ENCODE measurements at places on chromosomes 13 and 19. TPM values are rescaled to one million over a fixed set of nuclear protein-coding genes. Genes with fewer than 3 reads are reported as not detected.
A peak's percentile ranks its signal among the peaks of the same experiment; 100 is the strongest.

The PTH2 gene
- total RNA-seq = not detected

The KLK15 gene
- total RNA-seq = 4.0 TPM

The NAPSA gene
- 0.85 TPM for total RNA-seq

The SLC10A2 gene
- total RNA-seq = not detected

The CEACAM1 gene
- total RNA-seq = 35.8 TPM

GRCh38 chr19:4241824-4242430 is 5.0 kb upstream of the YJU2 start:
- H3K27ac ChIP-seq = no peak overlapping the region
- no peaks in the 10 kb centered on the region for H3K4me1 ChIP-seq
- DNase-seq = no peak
- H3K36me3 ChIP-seq = no peaks in the 10 kb centered on the region
- H3K4me3 ChIP-seq = no peak overlapping the region

- no peaks in the 10 kb centered on the region for H3K4me1 ChIP-seq
- peak overlapping the region; percentile 52 for H3K27ac ChIP-seq
- no peaks in the 10 kb centered on the region for H3K27me3 ChIP-seq
These were observed 65.3 kb downstream of the ABCC4 start for GRCh38 chr13:95235974-95236373.

DNA sequence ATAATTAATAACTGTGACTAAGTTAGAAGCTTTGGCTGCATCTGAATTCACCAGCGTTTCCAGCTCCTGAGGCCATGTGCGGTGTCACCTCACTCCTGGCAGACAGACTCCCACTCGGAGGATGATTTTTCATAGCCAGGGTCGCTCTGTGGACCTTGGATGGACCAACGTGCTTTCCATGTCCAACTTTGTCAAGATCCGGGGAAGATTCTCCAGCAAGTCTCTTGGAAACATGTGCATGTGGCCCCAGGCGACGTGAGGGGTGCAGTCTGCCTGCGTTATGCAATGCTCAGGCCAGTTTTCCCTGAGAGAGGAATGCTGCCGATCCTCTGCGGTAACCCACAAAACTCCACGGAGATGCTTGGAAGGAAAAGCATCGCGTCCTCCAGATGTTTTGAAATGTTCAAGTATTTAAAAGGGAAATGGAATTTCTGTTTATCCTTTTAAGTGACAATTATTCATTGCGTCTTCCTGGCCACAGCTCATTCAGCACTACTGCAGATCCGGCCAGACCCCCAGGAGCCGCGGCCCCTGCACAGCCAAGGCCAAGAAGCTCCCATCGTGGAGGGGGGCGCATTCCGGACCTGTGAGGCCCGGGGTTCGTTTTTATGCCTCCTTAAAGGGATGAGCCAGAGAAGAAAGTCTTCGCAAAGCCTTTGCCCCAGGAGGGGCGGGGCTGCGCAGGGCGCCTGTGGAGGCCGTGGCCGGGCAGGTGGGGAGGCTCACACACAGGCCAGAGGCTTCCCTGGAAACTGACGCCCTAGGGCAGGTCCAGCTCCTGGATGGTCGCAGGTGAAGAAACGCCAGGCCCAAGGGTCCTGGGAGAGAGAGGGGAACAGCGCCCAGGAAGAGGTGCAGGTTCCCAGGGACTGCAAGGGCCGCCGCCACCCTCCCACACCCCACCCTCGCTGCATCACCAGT is 46.0 kb downstream of the C13orf46 start:
- H3K4me3 ChIP-seq = no peak overlapping the region
- H3K27ac ChIP-seq = peak overlapping the region; percentile 47
- H3K4me1 ChIP-seq = no peaks in the 10 kb centered on the region
- DNase-seq = no peak

GRCh38 chr13:48906200-48906599 is 69.5 kb upstream of the FNDC3A start:
- H3K4me1 ChIP-seq = no peaks in the 10 kb centered on the region
- no peaks in the 10 kb centered on the region for H3K27me3 ChIP-seq
- H3K27ac ChIP-seq = no peak overlapping the region
- H3K4me3 ChIP-seq = no peak overlapping the region
- H3K36me3 ChIP-seq = no peaks in the 10 kb centered on the region

DNA sequence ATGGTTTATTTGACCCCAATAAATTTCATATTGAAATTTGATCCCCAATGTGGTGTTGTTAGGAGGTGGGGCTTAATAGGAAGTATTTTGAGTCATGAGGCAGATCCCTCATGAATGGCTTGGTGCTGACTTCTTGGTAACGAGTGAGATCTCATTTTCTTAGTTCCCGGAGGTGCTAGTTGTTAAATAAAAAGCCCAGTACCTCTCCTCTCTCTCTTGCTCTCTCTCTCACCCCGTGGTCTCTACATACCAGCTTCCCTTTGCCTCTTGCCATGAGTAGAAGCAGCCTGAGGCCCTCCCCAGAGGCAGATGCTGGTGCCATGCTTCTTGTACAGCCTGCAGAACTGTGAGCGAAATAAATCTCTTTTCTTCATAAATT is 39.4 kb upstream of the KATNAL1 start:
- H3K27ac ChIP-seq = no peak overlapping the region
- no peaks in the 10 kb centered on the region for H3K36me3 ChIP-seq
- H3K4me3 ChIP-seq = no peak overlapping the region
- H3K27me3 ChIP-seq = no peaks in the 10 kb centered on the region
- no peak for DNase-seq
- H3K4me1 ChIP-seq = peaks cover 7% of the 10 kb centered on the region

- no peaks in the 10 kb centered on the region for H3K36me3 ChIP-seq
- no peaks in the 10 kb centered on the region for H3K4me1 ChIP-seq
- no peak overlapping the region for H3K27ac ChIP-seq
- no peak overlapping the region for H3K4me3 ChIP-seq
These were observed 750.6 kb downstream of the DIAPH3 start for GRCh38 chr13:59413126-59413525.

GRCh38 chr19:543910-544608 is at the start of gene GZMM:
Gene GZMM, plus strand, starts transcription at chr19:544053. Its CDS starts 19 bp downstream, at chr19:544072.
- no peaks in the 10 kb centered on the region for H3K4me1 ChIP-seq
- H3K27ac ChIP-seq = no peak within 1 kb of the TSS
- H3K4me3 ChIP-seq = no peak within 1 kb of the TSS
- H3K27me3 ChIP-seq = no peaks in the 10 kb centered on the region
- DNase-seq = no peak
- H3K36me3 ChIP-seq = peaks cover 12% of the 10 kb centered on the region

DNA sequence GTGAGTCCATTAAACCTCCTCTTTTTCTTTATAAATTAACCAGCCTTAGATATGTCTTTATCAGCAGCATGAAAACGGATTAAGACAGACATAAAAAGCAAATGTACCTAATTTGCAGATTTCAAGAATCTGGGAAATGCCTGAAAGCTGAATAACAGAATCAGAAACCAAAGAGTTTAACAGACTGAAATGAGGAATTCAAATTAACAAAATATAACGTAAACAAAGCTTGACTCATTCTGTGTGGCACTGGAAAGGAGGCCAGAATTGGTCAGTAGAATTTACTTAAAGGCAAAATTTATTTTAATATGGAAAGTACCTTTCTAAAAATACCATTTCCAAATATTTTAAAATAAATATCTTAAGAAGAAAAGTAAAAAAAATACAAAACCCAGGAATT is 540.6 kb upstream of the HTR2A start:
- no peaks in the 10 kb centered on the region for H3K27me3 ChIP-seq
- H3K27ac ChIP-seq = no peak overlapping the region
- no peaks in the 10 kb centered on the region for H3K36me3 ChIP-seq
- no peak for DNase-seq
- H3K4me1 ChIP-seq = no peaks in the 10 kb centered on the region

Data from prostate gland (tissue), 2 donors.